ENCODE measurements at places on chromosomes 5 and 9.

DNA sequence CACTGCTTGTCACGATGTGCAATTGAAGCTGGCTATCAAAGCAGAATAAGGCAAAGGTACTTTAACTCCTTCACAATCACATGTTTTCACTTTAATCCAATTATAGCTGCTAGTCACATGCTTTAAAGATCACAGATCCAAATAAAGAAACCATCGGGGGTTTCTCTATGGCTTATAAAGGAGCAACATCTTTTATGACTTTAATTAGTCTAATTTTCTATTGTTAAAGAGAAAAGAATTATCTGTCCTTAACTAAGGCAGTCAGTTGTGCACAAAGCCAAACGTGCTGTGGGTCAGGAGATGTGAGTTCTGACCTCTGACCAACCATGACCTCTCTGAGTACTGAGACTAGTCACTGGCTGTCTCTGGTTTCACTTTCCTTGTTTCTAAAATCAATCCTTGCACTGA, 561.1 kb downstream of the RAB3C start:
- no peak for DNase-seq

- no peak for DNase-seq
These were observed 164.7 kb downstream of the ADAMTSL1 start for GRCh38 chr9:18638371-18639249.

DNA sequence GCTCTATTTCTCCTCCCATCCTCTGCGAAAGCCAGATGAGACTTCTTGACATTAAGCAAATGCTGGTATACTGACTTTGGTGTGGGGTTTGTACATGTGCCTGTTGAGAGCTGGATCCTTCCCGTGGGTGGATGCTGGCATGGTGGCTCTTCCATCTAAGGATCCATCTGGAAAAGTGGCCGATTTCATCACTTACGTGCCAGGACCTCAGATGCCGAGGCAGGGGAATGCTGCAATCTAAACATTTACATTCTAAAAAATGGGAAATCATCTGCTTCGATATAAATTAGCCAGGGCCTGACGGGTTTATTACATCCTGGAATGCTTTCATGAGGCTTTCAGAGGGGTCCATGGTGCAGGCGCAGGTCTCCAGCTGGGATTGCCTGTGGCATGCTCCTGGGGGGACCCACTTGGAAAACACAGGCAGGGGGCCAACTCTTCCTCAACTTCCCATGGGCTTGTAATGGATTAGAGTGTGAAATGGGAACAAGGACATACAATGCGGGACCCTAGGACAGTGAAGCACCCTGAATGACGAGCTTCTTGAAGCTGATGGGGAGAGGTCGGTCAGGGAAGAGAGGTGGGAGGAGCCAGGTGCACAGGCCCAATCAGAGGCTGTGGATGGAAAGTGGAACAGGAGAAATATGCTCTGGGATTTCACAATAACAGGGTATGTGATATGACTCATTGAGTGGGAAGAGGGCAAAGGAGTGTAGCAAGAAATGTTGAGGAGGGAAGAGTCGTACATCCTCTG, 105.5 kb upstream of the PITX1 start:
- DNase-seq = peak; percentile 78

- DNase-seq = no peak
These were observed 330.6 kb downstream of the TENT4A start for GRCh38 chr5:7043797-7044196.

DNA sequence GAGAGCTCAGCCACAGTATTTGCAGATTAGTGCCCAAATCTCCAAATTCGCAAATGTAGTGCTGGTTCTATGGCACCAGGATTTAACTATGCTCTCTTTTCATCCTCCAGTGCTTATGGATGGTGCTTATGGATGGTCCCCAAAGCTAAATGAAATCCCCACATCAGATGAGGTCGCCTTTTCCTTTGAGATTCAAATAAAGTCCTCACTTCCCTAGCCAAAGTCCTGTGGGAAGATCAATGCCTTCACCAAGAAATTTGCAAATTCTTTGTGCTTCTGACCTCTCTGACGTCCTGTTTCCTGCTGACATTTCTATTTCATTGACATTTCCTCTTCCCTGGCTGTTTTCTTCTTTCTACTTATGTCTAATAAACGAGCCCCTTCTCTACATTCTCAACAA, 1077.0 kb upstream of the C9orf72 start:
- DNase-seq = no peak

DNA sequence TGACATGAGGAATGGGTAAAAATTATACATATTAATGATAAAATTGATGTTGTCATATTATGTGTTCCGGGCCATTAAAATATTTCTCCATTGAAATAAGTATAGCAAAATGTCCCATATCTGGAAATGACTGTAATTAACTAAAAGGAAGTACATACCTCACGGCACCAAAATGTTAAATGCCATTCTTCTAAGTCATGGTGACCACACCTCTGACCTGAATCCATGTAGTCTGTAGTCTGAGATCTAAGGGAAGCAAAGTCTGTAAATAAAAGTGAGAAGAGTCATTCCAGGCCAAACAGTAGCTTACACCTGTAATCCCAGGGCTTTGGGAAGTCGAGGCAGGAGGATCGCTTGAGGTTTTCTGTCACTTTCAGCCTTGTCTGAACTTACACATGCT, 8.7 kb upstream of the GDA start:
- no peak for DNase-seq

- no peak for DNase-seq
These were observed 5.3 kb downstream of the FGF18 start for GRCh38 chr5:171424726-171425125.

DNA sequence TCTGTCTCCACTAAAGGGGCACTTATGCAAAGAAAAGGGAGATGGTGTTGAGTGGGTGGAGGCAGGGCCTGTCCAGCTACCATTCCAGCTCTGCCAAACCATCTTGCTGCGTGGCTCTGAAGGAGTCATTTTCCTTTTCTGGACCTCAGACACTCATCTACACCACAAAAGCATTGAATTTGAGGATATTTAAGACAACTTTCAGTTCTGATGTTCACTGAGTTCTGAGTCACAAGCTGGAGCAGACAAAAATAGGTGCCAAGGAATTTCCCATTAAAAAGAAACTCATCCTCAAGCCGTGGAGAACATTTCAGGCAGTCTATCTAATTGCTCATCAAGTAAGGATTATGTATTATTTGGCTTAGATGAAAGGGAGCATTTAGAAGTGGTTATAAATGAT, 195.0 kb upstream of the TBC1D2 start:
- DNase-seq = no peak

DNA sequence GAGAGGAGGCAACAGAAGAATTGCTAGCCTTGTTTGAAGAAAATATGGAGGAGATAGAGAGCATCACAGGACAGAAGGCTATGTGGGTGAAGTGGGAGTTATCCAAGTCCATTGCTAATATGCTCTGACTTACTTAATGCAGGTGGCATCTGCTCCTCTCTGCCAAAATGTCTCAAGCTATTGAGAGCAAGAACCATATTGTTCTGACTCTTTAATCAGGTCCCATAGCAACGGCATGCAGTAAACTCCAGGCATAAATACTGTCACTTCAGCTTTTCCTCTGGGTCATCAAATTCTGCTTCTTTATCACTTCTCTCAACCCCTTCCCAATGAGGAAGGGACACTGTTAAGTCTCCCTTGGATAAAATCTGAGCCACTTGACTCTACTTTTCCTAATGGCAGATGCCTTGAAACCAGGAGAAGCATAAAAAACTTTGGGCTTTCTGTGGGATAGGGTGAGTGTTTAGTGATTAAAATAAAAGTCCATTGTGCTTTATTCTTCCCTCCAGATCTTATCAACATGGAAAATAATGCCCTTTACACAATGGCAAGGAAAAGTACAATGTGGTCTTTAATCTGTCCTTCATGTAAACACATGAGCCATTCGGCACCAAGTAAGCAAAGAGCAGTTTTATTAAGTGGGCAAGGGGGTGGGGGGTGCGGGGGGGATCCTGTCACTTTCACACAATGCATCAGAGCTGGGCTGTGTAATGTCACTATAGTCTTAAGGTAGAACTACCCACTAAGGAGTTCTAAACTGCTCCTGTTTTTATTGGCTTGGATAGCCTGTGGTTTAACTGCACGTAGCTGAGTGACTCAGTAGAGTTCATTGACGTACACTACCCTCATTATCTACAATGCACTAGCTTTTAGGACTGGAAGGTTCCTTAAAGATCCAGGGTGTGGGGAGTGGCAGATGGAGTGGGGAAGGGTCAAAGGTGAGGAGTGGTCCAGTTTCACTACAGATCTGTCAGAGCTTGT, 71.0 kb upstream of the TARS1 start:
- peak; percentile 40 for DNase-seq

DNA sequence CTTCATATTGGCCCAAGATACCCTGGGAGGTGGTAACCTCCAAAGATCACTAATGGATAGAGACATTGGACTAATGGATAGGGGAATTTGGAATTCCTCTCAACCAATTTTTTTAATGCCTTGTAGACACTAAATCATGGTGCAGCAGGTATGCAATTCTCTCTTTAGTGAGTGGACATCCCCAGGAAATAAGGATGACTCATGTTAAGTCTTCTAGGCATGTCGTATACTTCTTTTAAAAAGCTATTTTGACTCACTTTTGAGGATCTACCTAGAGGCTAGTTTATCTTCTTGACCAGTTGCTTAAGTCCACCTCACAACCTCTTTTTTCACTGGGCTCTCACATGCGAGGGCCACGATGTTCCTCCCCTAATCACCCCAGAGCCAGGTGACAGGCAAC, 211.6 kb upstream of the CDH12 start:
- no peak for DNase-seq

DNA sequence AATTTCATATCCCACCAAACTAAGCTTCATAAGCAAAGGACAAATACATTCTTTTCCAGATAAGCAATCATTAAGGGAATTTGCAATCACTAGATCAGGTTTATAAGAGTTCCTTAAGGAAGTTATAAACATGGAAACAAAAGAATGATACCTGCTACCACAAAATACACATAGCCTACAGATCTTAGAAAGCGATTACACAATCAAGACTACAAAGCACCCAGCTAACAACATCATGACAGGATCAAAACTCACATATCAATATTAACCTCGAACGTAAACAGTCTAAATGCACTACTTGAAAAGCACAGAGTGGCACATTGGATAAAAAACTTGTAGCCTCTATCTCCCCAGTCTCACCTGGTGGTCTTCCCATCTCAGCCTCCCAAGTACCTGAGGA, 512.4 kb upstream of the PTGER4 start:
- no peak for DNase-seq

- DNase-seq = no peak
These were observed 146.6 kb downstream of the MAN2A1 start for GRCh38 chr5:109836280-109836679.

DNA sequence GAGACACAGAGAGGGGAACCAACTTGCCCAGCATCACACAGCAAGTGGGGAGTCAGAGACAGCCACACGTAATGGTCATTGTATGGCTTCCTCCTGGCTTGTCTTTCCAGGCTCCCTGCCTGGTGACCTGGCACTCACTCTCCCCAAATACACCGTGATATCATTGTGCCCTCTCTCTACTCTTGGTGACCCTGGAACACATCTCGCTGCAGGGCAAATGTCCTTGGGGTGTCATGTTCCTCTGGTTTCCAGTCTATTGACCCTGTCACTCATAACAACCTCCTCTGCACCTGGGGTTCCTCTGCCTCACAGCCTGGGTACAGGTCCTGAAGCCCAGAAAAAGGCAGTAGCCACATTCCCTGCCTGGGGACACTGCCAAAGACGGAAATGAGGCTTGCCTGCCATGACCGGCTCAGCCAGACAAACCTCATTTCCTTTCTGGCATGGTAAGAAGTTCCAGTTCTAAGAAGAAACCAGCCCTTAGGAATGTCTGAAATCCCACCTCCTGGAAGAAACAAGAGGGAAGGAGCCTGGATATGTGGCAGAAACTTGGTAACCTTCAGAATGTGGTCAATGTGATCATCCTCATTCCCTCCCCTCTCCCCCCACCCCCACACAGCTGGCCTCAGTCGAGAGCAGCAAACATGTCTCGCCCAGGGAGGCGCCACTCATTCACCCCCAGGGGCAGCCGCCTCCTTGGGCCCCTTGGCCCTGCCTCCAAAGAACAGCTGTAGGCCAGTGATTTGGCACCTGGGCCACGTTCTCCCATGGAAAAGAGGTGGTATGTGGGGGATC, 30.6 kb upstream of the SMU1 start:
- no peak for DNase-seq

DNA sequence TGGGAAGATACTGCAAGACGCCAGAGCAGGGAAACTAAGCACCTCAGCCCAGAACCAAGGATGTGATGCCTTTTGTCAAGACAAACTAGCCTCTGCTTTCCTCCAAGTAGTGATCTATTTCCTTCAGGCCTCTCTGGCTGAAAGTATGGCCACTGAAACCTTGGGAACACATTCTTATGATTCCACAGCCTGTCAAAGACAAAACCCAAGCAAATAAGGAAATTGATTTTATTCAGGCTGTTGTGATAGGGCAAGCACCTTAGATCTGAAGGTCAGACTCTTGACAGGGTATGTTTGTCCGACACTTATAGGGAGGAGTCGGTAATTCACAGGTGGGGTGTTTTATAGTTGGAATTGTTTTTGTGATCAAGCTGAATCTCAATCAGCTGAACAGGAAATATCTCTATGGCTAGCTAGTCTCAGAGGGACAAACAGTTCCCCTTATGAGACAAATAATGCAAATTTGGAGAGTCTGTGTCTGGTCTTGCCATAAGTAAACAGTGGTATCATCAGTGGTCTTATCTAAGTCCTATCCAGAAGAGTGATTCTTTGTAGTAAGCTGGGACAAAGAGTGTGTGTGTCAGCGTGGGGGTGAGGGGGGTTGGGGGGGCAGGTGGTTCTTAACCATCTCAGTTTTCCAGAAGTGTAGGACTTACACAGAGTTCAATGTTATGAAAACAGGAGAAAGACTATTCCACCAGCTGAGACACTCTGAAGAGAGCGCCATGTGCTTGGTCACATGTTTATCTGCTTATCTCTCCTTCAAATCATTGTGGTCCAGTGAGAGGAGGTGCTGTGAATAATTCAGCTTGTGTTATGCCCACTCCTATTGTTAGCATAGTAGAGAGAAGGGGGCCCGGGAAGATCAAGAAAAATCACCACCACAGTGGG, 6.7 kb upstream of the ZCCHC10 start:
- DNase-seq = no peak

DNA sequence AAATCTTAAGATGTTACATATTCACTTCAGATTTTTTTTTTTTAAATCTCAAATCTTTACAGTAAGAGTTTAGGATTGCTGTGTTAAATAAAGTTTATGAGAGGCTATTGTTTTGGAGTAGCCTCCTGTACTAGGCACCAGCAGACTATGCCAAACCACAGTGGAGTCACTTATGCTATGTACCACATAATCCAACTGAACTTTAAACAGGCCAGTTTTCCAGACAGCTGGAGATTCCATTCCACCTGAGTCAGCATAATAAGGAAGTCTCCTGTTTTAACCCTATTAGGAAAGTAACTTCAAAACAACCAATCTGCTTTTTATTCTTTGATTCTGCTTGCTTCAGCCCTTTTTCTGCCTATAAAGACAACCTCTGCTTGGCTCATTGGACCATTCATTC, 205.2 kb downstream of the CSNK1G3 start:
- no peak for DNase-seq

Data from H54 (cell line).